GM04504 (cell line): ENCODE measurements at places on chromosomes 13 and 19.

DNA sequence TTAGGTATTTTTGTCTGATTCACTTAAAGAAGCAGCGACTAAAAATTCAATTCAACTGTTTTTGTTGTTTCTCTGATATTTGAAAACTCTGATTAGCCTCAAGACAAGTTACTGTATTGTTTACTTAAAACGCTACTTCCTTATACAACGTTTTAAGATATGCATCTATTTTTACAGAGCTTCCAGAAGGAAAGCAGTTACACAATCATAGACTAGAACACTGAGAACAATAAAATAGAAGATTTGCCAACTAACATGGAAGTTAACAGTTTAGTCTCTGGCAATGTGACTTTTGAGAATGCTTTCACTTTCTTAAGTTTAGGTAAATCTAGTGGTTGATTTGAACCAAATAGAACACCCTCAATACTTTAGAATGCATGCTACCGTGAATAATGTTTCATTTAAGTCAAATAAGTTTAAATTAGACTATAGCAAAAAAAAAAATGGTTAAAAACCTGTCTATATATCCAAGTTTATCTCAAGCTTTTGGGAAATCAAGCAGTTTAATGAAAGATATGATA lies 614.8 kb downstream of the DACH1 start:
- DNase-seq, result no peak

DNA sequence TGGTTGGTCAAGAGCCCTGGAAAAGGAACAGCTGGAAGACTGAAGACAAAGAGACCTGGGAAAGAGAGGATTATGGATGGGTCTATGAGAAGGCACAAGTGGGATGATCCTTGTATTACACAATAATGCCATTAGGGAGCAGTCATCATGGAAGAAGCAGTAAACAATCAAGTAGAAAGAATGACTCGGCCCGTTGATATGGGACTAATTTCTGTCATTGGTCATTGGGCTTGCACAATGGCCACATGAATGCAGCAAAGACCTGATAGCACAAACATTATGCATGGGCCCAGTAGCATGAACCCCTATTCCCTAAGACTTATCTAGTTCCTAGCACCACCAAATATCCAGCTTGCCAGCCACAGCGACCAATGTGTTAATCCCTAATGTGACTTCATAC lies 390.3 kb upstream of the ZNF507 start:
- no peak for DNase-seq

DNA sequence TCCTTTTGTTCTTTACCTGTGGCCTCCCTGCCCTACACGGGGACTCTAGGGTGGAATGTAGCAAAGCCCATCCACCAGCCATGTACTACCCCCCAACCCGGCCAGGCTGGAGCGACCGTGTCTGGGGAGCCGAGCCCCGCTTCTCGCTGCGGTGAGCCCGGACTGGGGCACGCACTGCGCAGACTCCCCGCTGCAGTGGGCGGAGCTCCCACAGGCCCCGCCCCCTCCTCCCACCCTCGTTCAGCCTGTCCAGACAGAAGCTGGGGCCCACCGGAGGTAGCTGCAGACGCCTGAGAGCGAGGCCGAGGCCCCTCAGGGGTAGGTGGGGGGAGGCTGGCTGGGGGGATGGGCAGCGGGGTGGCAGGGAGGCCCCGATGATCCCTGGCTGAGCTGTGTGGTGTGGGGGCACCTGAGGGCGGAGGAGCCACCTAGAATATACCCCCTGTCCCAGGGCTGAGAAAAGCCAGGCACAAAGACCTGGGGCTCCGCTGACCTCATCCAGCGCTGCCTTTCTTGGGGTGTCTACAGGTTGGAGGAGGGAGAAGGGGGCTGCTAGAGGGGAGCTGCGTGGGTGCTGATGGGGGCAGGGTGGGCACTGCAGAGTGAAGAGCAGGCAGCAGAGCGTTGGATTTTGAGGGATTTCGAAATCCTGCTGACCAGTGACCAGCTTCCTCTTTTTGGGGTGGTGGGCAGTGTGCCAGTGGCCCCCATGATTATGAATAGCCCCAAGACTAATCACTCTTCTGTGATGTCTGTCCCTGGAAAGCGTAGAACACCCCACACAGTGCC lies 17.3 kb downstream of the PLD3 start:
- no peak for DNase-seq

GRCh38 chr19:7718668-7719067 lies 13.2 kb downstream of the CLEC4G start:
- DNase-seq, result no peak

- DNase-seq, result no peak
Observed at GRCh38 chr13:71866335-71867130, 471 bp downstream of the DACH1 start.
